ENCODE measurements at places on chromosomes 16 and 17.

DNA sequence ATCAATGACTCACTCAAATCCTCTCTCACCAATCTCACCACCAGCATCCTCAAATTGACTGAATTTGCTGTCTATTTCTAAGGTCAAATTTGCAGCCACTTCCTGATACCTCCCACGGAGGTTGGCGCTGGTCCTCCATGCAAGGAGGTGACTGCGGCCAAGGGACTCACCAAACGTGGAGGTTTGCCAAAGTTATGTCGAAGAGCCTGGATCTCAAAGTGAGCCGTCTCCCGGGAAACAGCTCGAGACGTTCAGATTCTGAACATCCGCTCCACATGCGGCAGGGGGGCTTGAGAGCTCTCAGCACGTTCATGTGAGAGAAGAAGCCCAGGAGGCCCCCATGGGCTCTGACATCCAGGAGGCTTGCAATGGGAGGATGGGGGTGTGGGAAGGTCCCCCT, 22.6 kb downstream of the LGALS3BP start:
- DNase-seq, result no peak

DNA sequence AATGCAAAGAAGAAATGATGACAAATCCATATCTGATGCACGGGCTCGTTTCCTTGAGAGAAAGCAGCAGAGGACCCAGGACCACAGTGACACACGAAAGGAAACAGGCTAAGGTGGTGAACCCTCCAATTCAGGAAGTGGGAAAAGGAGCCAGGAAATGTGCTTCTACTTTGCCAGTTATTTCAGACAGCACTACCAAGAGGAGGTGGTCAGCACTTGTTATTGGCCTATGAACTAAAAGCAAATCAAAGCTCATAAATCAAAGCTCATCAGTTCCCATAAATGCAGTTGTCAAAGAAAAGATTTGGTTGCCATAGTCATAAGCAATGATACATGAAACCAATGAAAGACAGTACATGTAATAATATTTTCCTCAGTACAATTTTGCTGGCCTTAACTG, 12.6 kb upstream of the CLTC start:
- DNase-seq, result no peak

DNA sequence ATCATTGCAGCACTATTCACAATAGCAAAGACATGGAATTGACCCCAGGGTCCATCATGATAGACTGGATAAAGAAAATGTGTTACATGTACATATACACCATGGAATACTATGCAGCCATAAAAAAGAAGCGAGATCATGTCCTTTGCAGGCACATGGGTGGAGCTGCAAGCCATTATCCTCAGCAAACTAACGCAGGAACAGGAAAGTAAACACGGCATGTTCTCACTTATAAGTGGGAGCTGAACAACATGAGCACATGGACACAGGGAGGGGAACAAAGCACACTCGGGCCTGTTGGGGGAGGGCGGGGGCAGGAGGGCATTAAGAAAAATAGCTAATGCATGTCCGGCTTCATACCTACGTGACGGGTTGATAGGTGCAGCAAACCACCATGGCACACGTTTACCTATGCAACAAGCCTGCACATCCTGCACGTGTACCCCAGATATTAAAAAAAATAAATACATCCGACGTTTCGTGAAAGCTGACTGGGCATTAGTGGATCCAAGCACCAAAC, 28.9 kb downstream of the ZNF778 start:
- no peak for DNase-seq

DNA sequence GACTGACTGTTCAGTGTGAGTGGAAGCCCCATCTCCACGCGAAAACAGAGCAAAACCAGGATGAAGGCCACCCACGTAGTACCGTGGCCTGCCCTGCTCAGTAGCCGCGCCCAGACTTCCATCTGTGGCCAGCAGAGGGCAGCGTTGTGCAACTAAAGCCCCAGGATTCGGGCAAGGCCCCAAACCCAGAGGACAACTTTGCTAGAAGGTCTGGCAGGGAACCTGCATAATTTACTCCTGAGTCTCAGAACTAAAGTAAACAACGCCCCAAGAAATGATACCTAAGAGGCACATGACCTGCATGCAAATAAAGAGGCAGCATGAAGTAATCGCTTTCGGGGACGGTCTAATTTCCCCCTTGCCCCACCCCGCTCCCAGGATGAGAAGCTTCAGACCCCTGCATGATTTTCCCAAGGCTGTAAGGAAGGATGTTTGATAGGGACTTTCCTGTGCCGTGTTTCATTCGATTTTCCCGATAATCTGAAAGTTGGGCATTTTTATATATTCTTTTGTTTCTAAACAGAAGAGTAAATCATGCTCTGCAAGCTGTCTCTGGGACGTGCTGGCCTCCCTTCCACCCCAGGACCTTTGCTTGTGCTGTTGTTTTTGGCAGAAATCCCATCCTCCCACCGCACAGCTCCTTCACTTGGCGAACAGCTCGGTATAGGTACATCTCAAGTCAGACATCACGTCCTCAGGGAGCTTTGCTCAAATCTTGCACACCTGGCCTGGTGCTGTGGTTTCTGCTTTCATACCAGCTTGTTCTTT, 18.6 kb downstream of the HSBP1 start:
- no peak for DNase-seq

DNA sequence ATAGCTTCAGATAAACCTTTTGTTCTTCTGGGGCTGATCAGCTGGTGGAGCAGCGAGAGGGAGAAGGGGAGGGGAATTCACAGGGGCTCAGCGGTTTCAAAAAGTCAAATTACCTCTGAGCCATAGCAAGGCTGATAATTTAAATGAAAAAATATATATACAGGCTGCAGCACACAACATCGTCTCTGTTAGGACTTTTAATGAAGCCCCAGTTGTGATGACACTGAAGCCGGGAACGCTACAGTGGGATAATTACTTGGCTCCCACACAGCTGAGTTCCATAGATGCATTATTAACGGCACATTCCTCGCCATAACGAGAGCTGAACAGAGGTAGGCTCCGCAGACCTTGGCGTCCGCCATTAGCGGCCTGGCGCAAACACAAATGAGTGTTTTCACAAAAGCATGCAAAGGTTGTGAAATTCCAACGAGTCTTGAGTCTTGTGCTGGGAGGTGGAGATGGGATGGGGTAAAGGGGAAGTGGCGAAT, 216.0 kb downstream of the C16orf78 start:
- no peak for DNase-seq

DNA sequence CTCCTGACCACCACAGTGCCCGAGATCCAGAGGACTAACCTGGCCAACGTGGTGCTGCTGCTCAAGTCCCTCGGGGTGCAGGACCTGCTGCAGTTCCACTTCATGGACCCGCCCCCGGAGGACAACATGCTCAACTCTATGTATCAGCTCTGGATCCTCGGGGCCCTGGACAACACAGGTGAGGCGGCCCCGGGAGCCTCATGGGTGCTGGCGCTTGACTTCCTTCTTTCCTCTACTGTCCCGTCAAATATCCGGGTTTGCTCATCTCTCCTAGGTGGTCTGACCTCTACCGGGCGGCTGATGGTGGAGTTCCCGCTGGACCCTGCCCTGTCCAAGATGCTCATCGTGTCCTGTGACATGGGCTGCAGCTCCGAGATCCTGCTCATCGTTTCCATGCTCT, 13.7 kb downstream of the DHX38 start:
- no peak for DNase-seq

- no peak for DNase-seq
Observed at GRCh38 chr17:5584383-5585286, at the start of gene NLRP1. NLRP1 (minus strand) TSS chr17:5584509; CDS start chr17:5583957, 552 bp downstream.

DNA sequence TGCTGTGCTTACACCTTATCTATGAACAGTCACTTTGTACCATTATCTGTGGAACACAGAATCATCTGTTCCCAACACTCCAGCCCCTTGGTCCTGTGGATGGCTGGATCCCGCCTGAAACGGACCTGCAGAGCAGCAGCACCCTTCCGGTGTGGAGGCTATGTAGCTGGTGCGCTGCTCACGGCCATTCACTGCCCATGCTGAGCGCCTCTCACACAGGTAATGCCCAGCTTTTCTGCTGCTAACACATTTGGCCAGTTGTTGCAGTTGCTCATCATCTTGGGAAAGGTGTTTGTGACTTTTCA, 11.4 kb upstream of the PLK1 start:
- DNase-seq, result no peak

DNA sequence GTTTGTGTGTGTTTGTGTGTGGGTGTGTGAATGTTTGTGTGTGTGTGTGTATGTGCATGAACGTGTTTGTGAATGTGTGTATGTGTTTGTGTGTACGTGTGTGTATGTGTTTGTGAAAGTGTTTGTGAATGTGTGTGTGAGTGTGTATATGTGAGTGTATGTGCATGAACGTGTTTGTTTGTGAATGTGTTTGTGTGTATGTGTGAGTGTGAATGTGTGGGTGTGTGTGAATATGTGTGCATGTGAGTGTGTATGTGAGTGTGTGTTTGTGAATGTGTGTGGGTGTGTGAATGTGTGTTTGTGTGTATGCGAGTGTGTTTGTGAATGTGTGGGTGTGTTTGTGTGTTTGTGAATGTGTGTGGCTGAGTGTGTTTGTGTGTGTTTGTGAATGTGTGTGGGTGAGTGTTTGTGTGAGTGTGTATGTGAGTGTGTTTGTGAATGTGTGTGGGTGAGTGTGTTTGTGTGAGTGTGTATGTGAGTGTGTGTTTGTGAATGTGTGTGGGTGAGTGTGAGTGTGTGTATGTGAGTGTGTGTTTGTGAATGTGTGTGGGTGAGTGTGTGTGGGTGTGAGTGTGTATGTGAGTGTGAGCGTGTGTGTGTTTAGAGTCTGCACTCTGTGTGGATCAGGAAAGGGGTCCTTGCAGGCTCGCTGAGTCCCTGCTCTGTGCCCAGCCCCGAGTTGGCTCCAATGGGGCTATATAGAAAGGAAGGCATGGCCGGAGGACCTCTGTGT, 890 bp upstream of the CD300A start:
- DNase-seq, result no peak

DNA sequence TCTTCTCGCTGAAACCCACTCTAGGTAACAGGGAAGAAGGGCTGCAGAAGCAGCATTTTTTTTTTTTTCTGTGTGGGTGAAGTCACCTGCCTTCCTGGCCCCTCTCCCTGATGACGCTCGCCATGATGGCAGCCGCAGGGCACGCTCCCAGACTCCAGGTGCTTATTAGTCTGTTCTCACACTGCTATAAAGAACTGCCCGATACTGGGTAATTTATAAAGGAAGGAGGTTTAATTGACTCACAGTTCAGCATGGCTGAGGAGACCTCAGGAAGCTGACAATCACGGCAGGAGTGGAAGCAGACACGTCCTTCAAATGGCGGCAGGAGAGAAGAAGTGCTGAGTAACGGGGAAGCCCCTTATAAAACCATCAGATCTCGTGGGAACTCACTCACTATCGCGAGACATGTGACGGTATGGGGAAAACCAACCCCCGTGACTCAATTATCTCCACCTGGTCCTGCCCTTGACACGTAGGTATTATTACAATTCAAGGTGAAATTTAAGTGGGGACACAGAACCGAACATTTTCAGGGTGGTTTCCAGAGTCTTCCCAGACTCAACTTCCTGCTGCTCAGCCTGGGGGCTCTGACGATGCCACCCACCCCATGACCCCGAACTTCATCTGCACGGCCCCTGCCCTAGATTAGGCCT, 34.9 kb upstream of the NLRP1 start:
- DNase-seq, result peak; percentile 65

GRCh38 chr17:45129940-45130680, 2.2 kb downstream of the PLCD3 start:
- no peak for DNase-seq

DNA sequence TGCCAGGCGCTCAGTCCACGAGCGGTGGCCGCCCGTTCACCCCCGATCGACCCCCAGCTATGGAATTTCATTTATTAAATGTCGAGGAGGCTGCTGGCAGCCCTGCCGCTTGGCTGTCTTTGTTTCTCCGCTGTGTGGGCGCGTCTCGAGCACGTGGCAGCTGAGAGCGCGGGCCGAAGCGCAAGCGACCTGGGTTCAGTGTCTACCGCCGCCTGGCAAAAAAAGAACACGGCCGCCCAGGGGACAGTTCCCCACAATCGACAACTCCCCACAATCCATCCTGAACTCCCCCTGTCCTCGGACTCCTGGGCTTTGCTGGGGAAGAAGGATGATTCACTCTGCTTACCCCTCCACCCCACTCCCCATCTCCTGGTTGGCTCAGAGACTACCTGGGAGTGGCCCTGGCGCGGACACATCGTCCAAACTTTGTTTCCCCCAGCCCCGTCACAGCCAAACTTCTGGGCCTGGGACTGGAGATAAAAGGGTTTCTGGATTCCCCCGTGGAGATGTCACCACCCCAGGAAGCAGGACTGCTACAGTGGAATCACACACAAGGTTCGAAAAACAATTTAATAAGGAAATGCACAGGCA, 1.7 kb upstream of the ANKRD13B start:
- no peak for DNase-seq

GRCh38 chr16:49592546-49593423, 219.2 kb downstream of the C16orf78 start:
- no peak for DNase-seq

GRCh38 chr16:1150511-1150982, 2.4 kb upstream of the CACNA1H start:
- DNase-seq, result no peak

GRCh38 chr17:44911133-44912001, 3.9 kb downstream of the GFAP start:
- no peak for DNase-seq

GRCh38 chr17:29008591-29008990, 2.8 kb upstream of the SEZ6 start:
- no peak for DNase-seq

DNA sequence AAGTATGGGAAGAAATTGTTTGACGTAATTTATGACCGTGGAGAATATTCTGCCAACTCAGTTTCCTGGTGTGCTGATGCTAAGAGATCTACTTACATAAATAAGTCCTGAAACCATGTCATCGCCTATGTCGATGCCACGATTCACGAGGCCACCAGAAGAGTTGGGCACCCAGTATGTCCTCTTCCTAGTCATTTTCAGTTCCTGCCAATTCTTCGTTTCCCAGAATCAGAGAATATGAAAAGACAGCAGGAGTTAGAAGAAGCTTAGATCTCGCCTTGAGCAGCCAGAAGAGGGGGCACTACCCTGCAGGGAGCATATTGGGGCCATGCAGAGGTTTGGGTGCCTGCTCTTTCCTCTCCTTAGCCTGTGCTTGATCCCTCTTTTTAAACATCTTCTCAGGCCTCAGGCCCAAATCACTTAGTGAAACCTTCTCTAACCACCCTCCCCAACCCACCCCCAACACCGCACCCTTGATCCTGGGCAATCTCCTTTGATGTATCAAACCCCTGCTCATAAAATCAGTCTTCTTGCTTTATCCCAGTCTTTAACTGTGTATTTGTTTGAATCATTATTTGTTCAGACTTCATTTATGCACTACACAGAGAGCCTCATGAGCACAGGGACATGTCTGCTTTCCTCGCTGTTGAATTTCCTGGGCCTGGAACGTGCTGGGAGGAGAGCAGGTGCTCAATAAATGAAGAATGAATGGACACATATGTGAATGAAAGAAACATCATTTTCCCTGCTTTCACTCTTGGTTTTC, 12.2 kb upstream of the LONP2 start:
- no peak for DNase-seq

All from NCI-H1436 treated with DMSO at 0.1 percent for 48 hours (cell line).